Activated CD4-positive, alpha-beta memory T cell treated with anti-CD3 and anti-CD28 coated beads for 36 hours (primary cell): ENCODE measurements at places on chromosomes 5 and 9. TPM values are rescaled to one million over a fixed set of nuclear protein-coding genes. Genes with fewer than 3 reads are reported as not detected.

Gene FCN2
- total RNA-seq = not detected

DNA sequence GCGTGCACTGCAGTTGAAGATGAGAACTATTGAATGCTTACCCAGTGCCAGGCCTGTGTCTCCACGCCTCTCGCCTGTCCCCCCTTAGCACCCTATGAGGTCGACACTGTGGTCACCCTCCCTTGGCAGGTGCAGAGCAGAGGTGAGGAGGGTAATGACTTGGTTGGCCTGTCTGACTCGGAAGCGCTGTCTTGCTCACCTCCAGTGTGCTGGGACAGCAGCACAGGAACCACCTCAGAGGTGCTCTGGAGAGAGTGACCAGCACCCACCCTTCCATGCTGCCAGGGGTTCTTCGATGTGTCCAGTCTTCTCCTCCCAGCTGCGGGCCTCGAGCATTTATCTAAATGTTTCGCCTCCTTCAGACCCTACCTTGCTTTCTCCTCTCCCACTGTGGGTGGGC, 178.3 kb upstream of the IRX2 start:
- no peaks in the 10 kb centered on the region for H3K4me1 ChIP-seq
- H3K36me3 ChIP-seq = no peaks in the 10 kb centered on the region
- no peak overlapping the region for H3K4me3 ChIP-seq
- DNase-seq = no peak

- no peaks in the 10 kb centered on the region for H3K4me1 ChIP-seq
- no peak overlapping the region for H3K27ac ChIP-seq
- no peak overlapping the region for H3K4me3 ChIP-seq
These were observed 56.5 kb upstream of the COL5A1 start for GRCh38 chr9:134585021-134585561.

DNA sequence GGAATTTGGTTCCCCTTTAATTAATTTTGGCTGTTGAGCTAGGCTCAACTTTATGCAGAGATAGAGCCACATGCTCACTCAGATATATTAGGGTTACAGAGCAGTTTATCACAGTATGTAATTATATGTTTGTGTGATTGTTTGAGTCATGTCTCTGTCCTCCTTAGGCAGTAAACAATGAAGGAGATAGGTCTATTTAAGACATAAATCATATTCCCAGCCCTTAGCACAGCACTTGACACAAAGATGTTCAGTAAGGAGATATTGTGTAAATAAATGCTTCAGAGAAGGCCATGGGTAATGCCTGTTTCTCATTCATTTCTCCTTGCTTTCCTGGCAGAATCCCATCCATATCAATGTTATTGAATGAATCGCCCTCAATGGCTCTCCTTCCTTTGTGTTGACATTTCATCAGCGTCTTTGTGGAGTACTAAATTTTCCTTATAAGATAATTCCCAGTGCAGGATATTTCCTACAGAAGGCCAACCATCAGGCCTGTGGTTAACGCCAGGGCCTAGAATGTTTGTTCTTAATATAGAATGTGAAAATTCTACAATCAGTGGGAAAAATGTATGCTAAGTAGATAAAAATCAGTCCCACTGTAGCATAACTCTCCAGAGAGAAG, 408.0 kb downstream of the EBF1 start:
- no peak overlapping the region for H3K27ac ChIP-seq
- H3K4me3 ChIP-seq = no peak overlapping the region
- no peak for DNase-seq

Gene DIPK1B
- total RNA-seq = not detected

DNA sequence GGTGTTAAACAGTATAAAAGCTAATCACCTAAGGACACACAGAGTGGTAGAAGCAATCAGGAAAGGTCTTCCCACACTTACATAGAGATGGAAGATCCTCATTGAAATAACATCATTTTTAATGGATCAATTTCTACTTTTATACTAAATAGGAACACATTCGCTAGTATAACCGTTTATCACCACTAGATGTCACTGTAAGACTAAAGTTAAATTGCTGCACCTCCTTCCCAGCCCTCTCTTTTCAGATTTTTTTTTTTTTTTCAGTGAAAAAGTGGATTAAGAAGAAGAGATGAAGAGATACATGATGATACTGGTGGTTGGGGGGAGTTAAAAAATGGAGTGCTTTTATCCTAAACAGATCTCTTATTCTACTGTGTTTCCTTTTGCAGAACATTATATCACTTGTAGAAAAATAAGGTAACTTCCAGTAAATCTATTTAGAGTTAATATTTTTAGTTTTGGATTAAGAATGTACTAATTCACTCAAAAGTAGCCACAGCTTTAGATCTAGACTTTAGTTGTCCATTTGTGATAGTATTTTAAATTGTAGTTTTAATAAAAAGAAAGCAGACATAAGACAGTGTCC, 116.9 kb upstream of the ARRDC3 start:
- H3K4me1 ChIP-seq = no peaks in the 10 kb centered on the region
- DNase-seq = no peak
- no peaks in the 10 kb centered on the region for H3K27me3 ChIP-seq
- no peak overlapping the region for H3K27ac ChIP-seq
- no peak overlapping the region for H3K4me3 ChIP-seq
- no peaks in the 10 kb centered on the region for H3K36me3 ChIP-seq

DNA sequence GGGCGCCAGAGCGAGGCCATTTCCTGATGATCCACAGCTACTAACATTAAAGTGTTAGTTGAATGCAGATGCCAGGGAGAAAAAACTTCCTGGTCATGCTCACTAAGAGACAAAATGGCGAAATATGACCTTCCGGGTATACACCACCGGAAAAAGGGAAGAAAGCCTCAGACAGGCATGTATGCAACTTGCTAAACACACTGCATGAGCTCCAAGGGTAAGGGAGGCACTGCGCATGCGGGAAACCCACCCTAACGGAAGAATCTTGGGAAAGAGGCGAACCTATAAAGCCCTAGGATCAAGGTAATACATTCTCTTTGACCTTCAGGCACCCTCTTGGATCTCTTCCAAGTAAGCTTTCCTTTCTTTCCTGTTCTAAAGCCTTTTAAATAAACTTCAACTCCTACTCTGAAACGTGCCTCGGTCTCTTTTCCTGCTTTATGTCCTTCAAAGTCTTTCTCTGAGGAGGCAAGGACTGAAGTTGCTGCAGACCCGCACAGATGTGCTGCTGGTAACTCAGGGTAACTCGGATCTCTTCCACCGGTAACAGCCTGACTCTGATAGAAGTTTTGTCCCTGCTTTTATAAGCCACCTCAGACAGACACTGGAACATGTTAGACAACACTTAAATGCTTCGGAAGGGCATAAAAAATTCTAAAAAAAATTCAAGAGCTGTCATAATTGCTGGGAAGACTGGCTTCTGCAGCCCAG, 64.9 kb downstream of the DTWD2 start:
- H3K4me1 ChIP-seq = no peaks in the 10 kb centered on the region
- DNase-seq = no peak
- H3K4me3 ChIP-seq = no peak overlapping the region
- no peaks in the 10 kb centered on the region for H3K27me3 ChIP-seq
- peaks cover 1% of the 10 kb centered on the region for H3K36me3 ChIP-seq

DNA sequence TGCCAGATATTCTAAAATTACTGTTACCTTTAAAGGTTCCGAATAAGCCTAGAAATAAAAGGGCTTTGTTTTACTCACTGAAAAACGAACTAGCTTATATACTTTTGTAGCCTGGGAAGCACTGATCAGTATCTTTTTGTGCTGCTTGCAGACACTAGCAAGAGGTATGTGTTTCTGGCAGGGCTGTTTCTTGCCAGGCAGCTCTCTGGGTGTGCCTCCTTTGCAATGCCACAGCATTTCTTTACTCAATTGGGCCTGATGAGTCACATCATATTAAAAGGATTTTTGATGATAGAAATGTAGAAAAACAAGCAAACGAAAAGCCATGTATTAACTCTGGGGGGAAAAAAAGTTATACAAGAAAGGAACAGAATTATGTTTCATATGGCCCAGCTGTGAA, 35.6 kb downstream of the CD180 start:
- H3K4me1 ChIP-seq = peaks cover 73% of the 10 kb centered on the region
- no peaks in the 10 kb centered on the region for H3K27me3 ChIP-seq
- H3K4me3 ChIP-seq = no peak overlapping the region
- DNase-seq = peak; percentile 65
- peak overlapping the region; percentile 68 for H3K27ac ChIP-seq

Gene TAF9
- total RNA-seq = 55.8 TPM

Gene CCDC183
- 0.36 TPM for total RNA-seq

- H3K27me3 ChIP-seq = no peaks in the 10 kb centered on the region
- no peaks in the 10 kb centered on the region for H3K4me1 ChIP-seq
- H3K4me3 ChIP-seq = no peak overlapping the region
- no peak overlapping the region for H3K27ac ChIP-seq
- no peaks in the 10 kb centered on the region for H3K36me3 ChIP-seq
- no peak for DNase-seq
These were observed 247.1 kb downstream of the NFIB start for GRCh38 chr9:14066831-14067230.

Gene NEUROG1
- total RNA-seq = not detected

Gene GAPVD1
- 46.8 TPM for total RNA-seq

DNA sequence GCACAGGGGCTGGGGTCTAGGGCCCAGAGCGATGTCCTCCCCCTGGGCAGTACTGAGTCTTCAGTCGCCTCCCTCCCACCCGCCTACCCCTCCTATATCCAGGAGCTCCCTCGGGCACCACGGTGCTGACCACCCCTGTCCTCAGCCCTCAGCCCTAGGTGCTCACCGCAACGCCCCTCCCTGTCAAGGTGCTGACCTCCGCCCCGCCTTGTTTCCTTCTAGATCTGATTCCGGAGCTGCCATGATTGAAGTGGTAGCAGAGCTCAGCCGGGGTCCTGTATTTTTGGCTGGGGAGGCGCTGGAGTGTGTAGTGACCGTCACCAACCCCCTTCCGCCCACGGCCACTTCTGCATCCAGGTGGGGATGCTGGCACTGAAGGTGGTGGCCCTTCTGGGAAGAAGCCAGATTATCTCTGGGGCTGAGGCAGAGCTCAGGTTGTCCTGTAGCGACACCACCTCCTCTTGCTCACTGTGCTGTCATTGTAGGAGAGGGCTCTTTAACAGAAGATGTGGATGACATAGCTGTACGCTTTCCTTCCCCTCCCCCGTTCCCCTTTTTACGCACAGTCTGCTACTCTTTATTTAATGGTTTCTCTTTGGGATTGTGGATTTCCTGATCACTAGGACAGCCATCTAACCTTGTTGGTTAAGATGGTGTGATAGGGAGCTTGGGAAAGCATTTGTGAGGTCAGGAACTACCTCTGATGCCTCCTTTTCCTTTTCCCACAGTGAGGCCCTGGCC, 598 bp downstream of the RGP1 start:
- peaks cover 37% of the 10 kb centered on the region for H3K4me1 ChIP-seq
- H3K36me3 ChIP-seq = peaks cover 13% of the 10 kb centered on the region
- peak overlapping the region; percentile 93 for H3K4me3 ChIP-seq
- DNase-seq = peak; percentile 67
- peak overlapping the region; percentile 88 for H3K27ac ChIP-seq
- no peaks in the 10 kb centered on the region for H3K27me3 ChIP-seq

GRCh38 chr5:139904816-139905661, 109.4 kb downstream of the PSD2 start:
- no peak for DNase-seq
- H3K27me3 ChIP-seq = peaks cover 26% of the 10 kb centered on the region
- H3K4me1 ChIP-seq = peaks cover 4% of the 10 kb centered on the region

Gene TEK
- total RNA-seq = not detected

DNA sequence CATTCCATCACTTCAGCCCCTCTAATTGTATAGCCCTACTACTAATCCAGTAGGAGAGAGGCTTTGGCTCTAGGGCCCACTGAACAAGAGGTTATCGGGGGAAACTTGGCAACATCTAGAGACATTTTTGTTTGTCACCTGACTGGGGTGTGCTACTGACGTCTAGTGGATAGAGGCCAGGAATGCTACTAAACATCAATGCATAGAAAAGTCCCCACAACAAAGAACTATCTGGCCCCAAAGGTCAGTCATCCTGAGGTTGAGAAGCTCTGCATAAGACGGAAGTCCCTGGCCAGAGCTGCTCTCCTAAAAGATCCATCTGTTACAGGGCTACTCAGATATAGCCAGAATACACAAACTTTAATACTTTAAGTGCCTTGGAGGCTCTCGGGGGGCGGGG, 570.6 kb upstream of the KLF4 start:
- H3K27me3 ChIP-seq = no peaks in the 10 kb centered on the region
- no peaks in the 10 kb centered on the region for H3K4me1 ChIP-seq
- H3K36me3 ChIP-seq = no peaks in the 10 kb centered on the region

DNA sequence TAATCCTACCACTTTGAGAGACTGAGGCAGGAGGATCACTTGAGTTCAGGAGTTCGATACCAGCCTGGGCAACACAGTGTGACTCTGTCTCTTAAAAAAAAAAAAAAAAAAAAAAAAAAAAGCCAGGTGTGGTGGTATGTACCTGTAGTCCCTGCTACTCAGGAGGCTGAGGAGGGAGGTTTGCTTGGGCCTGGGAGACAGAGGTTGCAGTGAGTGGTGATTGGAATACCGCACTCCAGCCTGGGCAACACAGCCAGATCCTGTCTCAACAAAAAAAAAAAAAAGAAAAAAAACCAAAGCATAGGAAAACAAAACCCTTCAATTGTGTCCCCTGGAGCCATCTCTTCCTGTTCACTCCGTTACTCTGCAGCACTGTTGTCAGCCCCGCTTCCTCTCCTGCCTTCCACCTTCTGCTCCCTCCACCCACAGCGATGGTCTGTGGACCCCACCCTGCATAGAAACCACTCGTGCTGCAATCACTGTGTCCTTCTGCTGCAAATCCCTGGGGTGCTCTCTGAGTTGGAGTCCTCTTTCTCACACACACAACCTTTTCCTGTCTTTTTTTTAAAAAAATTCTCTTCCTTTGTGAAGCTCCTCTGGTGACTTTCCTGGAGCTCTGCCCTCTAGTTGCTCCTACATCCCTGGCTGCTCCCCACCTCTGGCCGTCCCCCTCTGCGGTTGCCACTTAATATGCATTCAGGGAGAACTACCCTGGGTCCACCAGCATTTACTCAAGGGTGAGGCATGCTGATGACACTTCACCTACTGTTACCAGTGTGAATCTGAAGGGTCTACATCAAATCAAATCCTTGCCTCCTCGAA, 22.2 kb downstream of the CCT5 start:
- no peaks in the 10 kb centered on the region for H3K36me3 ChIP-seq
- H3K4me3 ChIP-seq = no peak overlapping the region
- no peak for DNase-seq

Gene LRRC70
- 0.40 TPM for total RNA-seq

DNA sequence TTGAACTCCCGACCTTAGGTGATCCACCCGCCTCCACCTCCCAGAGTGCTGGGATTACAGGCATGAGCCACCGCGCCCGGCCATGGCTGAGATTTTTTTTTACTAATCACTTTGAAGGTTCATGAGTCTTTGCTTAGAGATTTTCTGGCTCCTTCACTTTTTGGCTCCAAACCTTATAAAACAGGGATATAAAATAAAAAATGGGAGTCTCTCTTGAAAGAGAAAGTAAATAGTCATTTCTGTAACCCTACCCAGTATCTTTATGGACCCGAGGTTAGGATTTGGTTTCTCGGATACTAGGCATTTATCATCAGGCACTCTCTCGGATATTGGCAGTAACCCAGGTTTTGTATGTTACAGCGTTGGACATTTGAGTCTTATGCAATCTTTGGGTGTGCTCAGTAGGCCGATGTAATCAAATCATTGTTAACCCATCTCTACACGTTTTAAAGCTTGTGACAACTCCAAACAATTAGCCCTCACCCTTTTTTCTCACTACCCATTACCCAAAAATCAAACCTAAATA, 25.3 kb downstream of the STXBP1 start:
- H3K4me1 ChIP-seq = peaks cover 12% of the 10 kb centered on the region
- H3K27ac ChIP-seq = no peak overlapping the region
- no peak overlapping the region for H3K4me3 ChIP-seq

Gene PGM5
- total RNA-seq = not detected
